ENCODE measurements at places on chromosomes 4 and X.

GRCh38 chrX:134548257-134549201 is 88.6 kb downstream of the HPRT1 start:
- peak overlapping the region; percentile 57 for H3K27ac ChIP-seq
- peaks cover 78% of the 10 kb centered on the region for H3K27me3 ChIP-seq
- no peaks in the 10 kb centered on the region for H3K36me3 ChIP-seq
- H3K4me3 ChIP-seq = peak overlapping the region; percentile 59
- peak; percentile 30 for DNase-seq

GRCh38 chr4:187046471-187046870 is 322.8 kb upstream of the FAT1 start:
- H3K27me3 ChIP-seq = no peaks in the 10 kb centered on the region
- H3K4me3 ChIP-seq = no peak overlapping the region
- no peaks in the 10 kb centered on the region for H3K4me1 ChIP-seq
- no peak overlapping the region for H3K27ac ChIP-seq
- H3K36me3 ChIP-seq = peaks cover 9% of the 10 kb centered on the region

GRCh38 chr4:39464886-39465501 is 6.1 kb downstream of the LIAS start:
- no peak overlapping the region for H3K4me3 ChIP-seq
- no peaks in the 10 kb centered on the region for H3K4me1 ChIP-seq
- DNase-seq = no peak
- no peaks in the 10 kb centered on the region for H3K27me3 ChIP-seq
- no peak overlapping the region for H3K27ac ChIP-seq

DNA sequence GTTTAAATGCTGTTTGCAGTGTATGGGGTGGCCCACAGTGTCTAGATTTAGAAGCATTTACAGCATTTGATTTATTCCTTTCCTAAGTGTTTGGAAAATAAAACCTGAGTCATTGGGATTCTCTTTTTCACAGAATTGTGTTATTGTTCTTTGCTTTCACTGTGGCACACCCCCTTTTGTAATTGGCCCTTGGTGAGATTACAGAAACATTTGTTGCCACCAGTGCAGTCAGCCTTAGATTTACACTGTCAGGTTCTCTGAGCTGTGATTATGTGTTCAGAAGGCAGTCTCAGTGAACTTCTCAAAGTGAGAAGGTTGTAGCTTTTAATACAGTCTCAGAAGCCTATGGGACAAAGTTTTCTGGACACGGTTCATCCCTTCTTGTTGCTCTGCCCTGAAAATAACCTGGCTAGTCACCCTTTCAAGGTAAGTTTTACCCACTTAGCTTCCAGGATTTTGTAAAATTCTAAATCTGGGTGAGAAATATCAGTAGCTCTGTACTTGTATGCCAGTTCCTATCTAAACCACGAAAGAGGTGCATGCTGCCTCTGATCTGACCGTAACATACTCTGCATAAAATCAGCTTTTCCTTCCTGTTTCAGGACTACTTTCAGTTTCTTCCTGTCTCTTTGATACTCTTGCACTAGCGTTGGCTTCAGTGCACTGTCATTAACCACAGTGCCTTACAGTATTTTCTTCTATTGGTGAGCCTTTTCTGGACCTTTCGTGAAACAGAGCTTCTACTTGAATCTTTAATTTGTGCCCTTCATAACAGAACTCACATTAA is 12.6 kb downstream of the RUFY3 start:
- H3K27ac ChIP-seq = no peak overlapping the region
- no peak overlapping the region for H3K4me3 ChIP-seq
- H3K27me3 ChIP-seq = no peaks in the 10 kb centered on the region
- DNase-seq = no peak
- peaks cover 2% of the 10 kb centered on the region for H3K4me1 ChIP-seq

GRCh38 chr4:24405926-24406325 is 178.4 kb downstream of the DHX15 start:
- no peaks in the 10 kb centered on the region for H3K4me1 ChIP-seq
- H3K27ac ChIP-seq = no peak overlapping the region
- DNase-seq = no peak
- no peak overlapping the region for H3K4me3 ChIP-seq

DNA sequence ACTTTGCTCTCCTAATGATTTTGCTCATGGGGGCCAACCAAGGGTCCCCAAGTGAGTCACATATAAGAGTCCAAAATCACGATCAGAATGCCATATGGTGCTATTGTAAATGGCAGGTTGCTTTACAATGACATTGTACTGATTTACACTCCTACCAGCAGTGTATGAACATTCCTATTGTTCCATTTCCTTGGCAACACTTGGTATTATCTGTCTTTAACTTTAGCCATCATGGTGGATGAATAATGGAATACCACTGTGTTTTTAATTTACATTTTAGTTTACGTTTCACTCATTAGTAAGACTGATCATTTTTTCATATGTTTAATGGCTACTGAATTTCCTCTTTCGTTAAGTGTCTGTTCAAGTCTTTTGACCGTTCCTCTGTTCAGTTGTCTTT is 96.5 kb downstream of the NYX start:
- no peak for DNase-seq
- H3K4me3 ChIP-seq = no peak overlapping the region
- no peaks in the 10 kb centered on the region for H3K27me3 ChIP-seq
- H3K36me3 ChIP-seq = no peaks in the 10 kb centered on the region
- H3K27ac ChIP-seq = no peak overlapping the region

DNA sequence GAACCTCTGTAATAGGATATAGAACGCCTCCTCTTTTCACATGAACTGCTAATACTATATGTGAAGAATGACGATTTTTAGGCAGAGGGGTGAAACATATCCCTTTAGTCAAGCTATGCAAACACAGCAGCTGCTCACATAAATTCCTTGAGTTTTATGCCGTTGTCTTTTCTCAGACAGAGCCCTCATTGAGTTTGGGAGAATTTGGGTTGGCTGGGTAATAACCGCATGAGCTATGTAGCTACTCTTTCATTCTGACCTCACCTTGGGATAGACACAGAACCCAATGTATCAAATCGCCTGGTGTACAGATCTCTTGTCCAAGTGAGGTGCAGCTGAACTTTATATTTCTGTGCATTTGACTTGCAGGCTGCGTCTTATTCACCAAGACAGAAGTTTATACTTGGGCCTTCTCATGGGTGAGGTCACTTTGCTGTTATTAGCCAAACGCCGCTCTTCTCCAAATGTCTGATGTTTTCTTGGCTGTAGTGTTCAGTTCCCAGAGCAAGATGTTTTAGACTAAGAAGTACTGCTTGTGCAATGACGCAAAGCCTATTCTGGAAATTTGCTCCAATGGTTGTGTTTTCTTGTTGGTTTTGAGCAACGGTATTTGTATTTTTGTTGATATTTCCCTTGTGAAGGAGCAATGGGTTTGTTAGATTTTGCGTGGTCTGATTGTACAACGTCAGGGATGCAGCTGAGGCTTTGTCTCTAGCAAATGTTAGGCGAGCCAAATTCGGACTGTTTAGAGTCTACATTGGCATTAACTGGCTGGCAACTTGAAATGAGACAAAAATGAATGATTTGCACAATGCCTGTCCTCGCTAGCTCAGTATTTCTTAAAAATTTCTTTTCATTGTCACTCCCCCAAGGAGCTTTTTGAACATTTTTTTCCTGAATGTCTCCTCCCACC is 11.2 kb upstream of the SPARCL1 start:
- H3K4me1 ChIP-seq = no peaks in the 10 kb centered on the region
- no peak overlapping the region for H3K27ac ChIP-seq
- H3K4me3 ChIP-seq = no peak overlapping the region
- no peaks in the 10 kb centered on the region for H3K36me3 ChIP-seq
- DNase-seq = no peak

- peak; percentile 3 for DNase-seq
- no peaks in the 10 kb centered on the region for H3K4me1 ChIP-seq
- no peak overlapping the region for H3K4me3 ChIP-seq
- no peaks in the 10 kb centered on the region for H3K27me3 ChIP-seq
- no peaks in the 10 kb centered on the region for H3K36me3 ChIP-seq
Observed at GRCh38 chr4:52106660-52107059, 55.6 kb downstream of the SPATA18 start.

Measured in GM23338 (cell line).